ENCODE measurements at places on chromosomes 3 and 15.

DNA sequence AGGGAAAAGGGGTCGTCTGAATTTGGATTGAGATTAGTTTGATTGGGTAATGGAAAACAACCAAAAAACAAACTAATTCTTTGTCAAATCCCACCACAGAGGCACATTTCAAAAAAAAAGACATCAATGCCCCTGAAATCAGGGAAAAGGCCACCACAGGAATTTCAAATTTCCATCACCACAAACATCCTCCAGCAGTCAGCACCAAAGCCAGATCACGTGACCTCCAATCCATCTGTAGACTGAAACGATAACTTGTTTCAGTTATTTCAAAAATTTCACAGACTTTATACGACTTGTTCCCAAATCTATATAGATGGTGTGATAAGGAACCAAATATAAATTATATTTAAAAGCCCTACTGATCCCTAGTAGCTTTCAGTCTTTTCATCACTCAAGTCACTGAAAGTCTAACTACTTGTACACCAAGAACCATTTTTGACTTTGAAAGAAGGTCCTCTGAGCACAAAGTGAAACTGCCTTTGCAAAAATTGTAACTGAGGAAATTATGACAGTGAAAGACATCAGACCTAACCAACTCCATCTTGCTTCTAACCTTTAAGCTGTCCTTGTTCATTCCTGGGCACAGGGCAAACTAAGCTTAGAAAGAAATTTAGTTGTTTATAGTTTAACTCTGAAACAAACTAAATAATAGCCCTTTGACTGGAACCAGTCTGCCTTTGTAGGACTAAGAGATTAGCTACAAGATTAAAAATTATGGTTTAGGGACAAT, 48.1 kb upstream of the PLCL2 start:
- H3K4me1 ChIP-seq: peaks cover 5% of the 10 kb centered on the region
- H3K27me3 ChIP-seq: no peaks in the 10 kb centered on the region
- no peak overlapping the region for H3K4me3 ChIP-seq
- H3K27ac ChIP-seq: no peak overlapping the region

GRCh38 chr3:23294770-23295387, 91.8 kb downstream of the UBE2E2 start:
- no peak overlapping the region for H3K4me3 ChIP-seq
- peaks cover 4% of the 10 kb centered on the region for H3K36me3 ChIP-seq
- H3K27me3 ChIP-seq: no peaks in the 10 kb centered on the region
- no peaks in the 10 kb centered on the region for H3K4me1 ChIP-seq
- no peak overlapping the region for H3K27ac ChIP-seq
- DNase-seq: no peak

DNA sequence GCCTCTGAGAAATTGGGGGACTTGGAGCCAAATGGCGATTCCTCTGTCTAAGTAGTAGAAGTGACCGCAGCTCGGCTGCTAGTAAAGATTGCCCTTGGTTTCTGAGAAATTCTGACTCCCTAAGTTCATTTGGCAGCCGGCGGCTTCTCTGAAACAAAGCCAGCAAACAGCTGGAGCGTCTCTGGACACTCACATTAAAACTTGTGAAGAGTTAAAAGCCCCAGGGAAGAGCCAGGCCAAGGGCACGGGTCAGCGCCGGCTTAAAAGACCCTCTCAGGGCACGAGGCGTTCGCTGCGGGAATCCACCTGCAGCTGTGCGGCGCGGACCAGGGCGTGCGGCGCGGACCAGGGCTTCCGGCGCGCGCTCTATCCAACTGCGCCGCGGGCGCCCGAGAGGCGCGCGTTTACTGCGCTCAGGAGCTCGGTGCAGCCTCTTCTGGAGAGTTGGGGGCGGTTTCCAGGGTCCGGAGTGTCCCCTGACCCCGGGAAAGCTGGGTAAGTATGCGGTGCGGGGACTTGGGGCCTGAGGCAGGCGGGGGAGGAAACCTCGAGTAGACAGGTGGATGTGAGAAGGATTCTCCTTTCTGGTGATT, at the start of gene COL6A5:
Gene COL6A5 (plus strand): TSS at position 186 of the 593 bp plus-strand sequence. CDS start 27,967 bp downstream, outside the sequence.
- H3K27ac ChIP-seq: no peak within 1 kb of the TSS
- DNase-seq: no peak
- no peaks in the 10 kb centered on the region for H3K36me3 ChIP-seq
- H3K27me3 ChIP-seq: peaks cover 71% of the 10 kb centered on the region
- no peaks in the 10 kb centered on the region for H3K4me1 ChIP-seq
- H3K4me3 ChIP-seq: no peak within 1 kb of the TSS

GRCh38 chr3:136038668-136039067, 73.1 kb downstream of the PPP2R3A start:
- peaks cover 33% of the 10 kb centered on the region for H3K36me3 ChIP-seq
- no peaks in the 10 kb centered on the region for H3K4me1 ChIP-seq
- H3K27ac ChIP-seq: no peak overlapping the region

GRCh38 chr3:124941771-124942170, 7.2 kb upstream of the MUC13 start:
- no peaks in the 10 kb centered on the region for H3K36me3 ChIP-seq
- no peak for DNase-seq
- H3K27me3 ChIP-seq: no peaks in the 10 kb centered on the region
- no peak overlapping the region for H3K4me3 ChIP-seq
- H3K4me1 ChIP-seq: no peaks in the 10 kb centered on the region
- H3K27ac ChIP-seq: no peak overlapping the region

- peaks cover 9% of the 10 kb centered on the region for H3K4me1 ChIP-seq
- no peak overlapping the region for H3K4me3 ChIP-seq
- no peak for DNase-seq
- no peaks in the 10 kb centered on the region for H3K36me3 ChIP-seq
- H3K27ac ChIP-seq: no peak overlapping the region
Observed at GRCh38 chr3:143608966-143609365, 239.3 kb downstream of the SLC9A9 start.
